ENCODE measurements at places on chromosomes 2 and 18. TPM values are rescaled to one million over a fixed set of nuclear protein-coding genes. Genes with fewer than 3 reads are reported as not detected.

GRCh38 chr18:73487966-73488365 lies 620.2 kb upstream of the NETO1 start:
- H3K4me3 ChIP-seq, result no peak overlapping the region
- no peaks in the 10 kb centered on the region for H3K4me1 ChIP-seq
- H3K36me3 ChIP-seq, result no peaks in the 10 kb centered on the region
- no peaks in the 10 kb centered on the region for H3K27me3 ChIP-seq
- H3K27ac ChIP-seq, result no peak overlapping the region

GRCh38 chr2:62803961-62804360 lies 98.4 kb downstream of the EHBP1 start:
- no peak overlapping the region for H3K4me3 ChIP-seq
- DNase-seq, result no peak
- peaks cover 29% of the 10 kb centered on the region for H3K4me1 ChIP-seq
- no peak overlapping the region for H3K27ac ChIP-seq
- H3K36me3 ChIP-seq, result peaks cover 16% of the 10 kb centered on the region

GRCh38 chr18:75635096-75635495 lies 207.6 kb upstream of the SMIM21 start:
- H3K27ac ChIP-seq, result no peak overlapping the region
- H3K4me3 ChIP-seq, result no peak overlapping the region
- peaks cover 11% of the 10 kb centered on the region for H3K27me3 ChIP-seq
- H3K4me1 ChIP-seq, result no peaks in the 10 kb centered on the region
- H3K36me3 ChIP-seq, result no peaks in the 10 kb centered on the region

- H3K4me1 ChIP-seq, result no peaks in the 10 kb centered on the region
- no peak overlapping the region for H3K4me3 ChIP-seq
- no peak overlapping the region for H3K27ac ChIP-seq
Observed at GRCh38 chr2:115460008-115460407, 1017.6 kb downstream of the DPP10 start.

Gene KIAA2012
- total RNA-seq, result not detected

Data from activated CD4-positive, alpha-beta T cell treated with anti-CD3 and anti-CD28 coated beads for 36 hours (primary cell).